ENCODE measurements at places on chromosomes 6 and 20.

GRCh38 chr6:157209865-157210530 lies 113.3 kb downstream of the TMEM242 start:
- peak; percentile 78 for ATAC-seq

GRCh38 chr20:25076201-25076600 lies 5.7 kb downstream of the VSX1 start:
- ATAC-seq = no peak

DNA sequence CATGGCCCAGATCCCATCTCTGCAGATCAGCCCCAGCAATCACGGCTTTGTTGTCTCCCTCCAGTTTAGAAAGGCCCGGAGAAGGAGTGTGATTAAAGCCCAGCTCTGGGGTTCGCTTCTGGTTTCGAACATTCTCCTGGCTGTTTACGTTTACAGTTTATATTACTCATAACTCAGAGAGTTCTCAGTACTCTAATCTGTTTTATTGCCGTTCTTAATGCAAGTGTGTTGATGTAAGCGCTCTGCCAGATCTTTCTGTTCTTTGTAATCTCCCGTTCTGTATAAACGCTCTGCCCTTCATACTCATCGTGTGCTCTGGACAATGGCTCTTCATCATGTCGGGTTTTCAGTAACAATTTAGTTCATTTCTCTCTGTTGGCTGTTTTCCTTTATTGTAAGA lies 118.0 kb upstream of the PRND start:
- no peak for ATAC-seq

DNA sequence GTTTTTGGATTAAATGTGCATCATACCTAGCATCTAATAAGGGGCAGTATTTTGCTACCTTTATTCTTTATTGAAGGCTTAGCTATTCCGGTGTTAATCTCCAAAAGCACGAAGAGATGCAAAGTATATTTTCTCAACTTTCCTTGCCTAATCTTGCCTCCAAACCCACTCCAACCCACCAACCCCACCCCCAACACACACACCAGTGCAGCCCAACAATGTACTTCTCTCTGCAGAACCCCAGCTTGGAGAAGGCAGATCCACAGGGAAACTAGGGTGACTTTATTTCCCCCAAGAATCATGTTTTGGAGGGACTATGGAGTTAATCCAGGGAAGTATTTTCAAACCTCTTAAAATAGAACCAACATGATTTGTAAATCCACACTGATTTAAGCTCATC lies 73.6 kb downstream of the ZMYND8 start:
- ATAC-seq = no peak

- no peak for ATAC-seq
Measured at GRCh38 chr20:925516-925915, 9.4 kb upstream of the ANGPT4 start.

- no peak for ATAC-seq
Measured at GRCh38 chr6:42939810-42940167, 10.5 kb downstream of the CNPY3 start.

GRCh38 chr6:138410972-138411880 lies 7.2 kb downstream of the HEBP2 start:
- ATAC-seq = peak; percentile 83

- ATAC-seq = no peak
Measured at GRCh38 chr6:135673501-135674309, 176.2 kb upstream of the AHI1 start.

GRCh38 chr20:63843778-63844177 lies 12.7 kb upstream of the ZBTB46 start:
- ATAC-seq = no peak

- no peak for ATAC-seq
Measured at GRCh38 chr6:121647905-121648304, 212.5 kb downstream of the GJA1 start.

DNA sequence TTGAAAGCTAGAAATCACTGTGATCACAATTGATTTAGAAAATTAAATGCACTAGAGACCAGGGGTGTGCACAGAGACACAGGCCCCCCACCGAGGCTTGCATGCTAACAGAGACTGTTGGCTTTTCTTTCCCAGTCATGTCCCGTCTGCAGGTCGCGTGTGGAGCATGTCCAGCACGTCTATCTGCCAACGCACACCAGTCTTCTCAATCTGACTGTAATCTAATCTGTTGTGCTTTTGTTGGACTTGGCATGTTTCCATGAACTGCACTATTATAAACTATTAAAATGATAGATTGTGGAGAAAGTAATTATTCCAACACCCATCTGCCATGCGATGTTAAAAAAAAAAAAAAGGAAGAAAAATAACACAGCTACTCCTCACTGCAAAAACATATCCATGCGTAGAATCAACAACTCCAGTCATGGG lies 17.7 kb downstream of the MYLIP start:
- no peak for ATAC-seq

DNA sequence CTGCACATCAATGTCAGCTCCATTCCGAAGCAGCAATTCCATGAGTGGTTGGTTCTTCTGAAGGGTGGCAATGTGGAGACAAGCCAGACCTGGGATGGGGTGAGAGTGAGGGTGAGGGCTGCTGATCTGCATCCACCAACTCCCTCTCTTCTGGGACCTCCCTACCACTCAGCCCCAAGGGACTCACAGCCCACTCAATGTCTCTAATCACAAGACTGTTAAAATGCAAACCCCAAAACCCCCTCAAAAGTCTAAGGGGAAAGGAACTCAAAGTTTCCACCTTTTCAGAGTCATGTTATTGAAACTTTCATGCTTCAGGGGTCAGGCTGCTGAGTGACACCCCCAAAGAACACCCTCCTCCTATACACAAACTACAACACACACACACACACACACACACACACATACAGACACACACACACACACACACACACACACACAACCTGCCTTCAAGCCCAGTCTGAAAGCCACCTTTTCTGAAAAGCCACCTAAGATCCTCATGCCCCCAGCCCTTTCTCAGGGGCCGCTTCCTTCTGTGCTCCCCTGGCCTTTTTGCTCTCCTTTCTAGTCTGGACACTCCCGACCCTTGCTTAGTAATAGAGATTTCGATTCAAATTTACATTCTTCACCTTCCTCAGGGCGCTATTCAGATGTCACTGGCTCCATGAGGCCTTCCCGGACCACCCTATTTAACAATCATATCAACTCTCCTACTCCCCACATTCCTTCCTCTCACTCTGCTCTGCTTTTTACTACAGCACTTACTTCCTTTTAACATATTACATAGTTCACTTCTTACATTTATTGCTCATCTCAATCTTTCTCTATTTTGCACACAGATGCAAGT lies 3.3 kb upstream of the SLC35B2 start:
- ATAC-seq = no peak

GRCh38 chr20:32664678-32665159 lies 9.0 kb downstream of the C20orf203 start:
- ATAC-seq = no peak

GRCh38 chr6:152248980-152249379 lies 388.2 kb downstream of the SYNE1 start:
- ATAC-seq = no peak

- no peak for ATAC-seq
Measured at GRCh38 chr20:22818636-22819035, 216.5 kb upstream of the SSTR4 start.

GRCh38 chr6:110265273-110265672 lies 85.0 kb downstream of the CDC40 start:
- no peak for ATAC-seq

- no peak for ATAC-seq
Measured at GRCh38 chr6:95410168-95410567, 167.2 kb upstream of the MANEA start.

DNA sequence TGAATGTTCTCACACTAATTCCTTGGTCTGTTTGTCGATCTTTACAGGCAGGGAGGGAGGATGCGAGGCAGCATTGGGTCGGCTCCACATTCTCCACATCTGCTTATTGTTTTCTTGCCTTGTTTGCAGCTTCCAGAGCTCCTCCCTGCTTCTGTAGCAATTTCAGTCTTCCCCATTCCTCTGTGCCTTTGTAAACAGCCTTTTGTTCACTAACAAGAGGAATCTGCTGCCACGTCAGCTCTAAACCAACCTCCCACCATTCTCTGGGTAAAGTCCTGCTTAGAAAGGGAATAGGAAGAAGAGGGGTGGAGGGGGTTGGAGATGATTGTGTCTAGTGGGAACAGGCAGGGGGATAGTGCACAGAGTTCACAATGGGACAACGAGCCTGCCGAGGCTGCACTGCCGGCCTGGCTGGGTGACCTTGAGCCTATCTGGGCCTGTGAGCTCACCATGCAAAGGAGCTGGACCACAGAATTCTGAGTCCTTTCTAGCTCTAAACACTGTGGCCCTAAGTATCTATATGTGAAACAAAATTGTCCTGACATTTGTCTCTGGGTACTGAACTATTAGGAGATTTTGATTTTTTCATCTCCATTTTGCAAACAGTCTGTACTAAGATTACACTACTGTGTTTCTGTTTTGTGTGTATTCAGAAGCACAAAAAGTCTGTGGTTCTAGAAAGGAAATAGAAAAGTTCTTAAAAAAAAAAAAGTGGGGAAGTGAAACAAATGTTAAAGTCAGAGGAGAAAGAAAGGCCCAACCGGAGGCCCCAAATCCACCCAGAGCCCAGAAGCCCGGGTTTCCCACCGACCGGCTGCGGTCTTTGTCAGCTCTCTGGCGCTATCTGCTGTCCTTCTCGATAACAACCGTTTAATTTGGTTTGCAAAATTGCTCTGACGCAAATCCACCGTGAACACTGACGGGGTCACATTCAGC lies 1.4 kb upstream of the PRND start:
- peak; percentile 82 for ATAC-seq

DNA sequence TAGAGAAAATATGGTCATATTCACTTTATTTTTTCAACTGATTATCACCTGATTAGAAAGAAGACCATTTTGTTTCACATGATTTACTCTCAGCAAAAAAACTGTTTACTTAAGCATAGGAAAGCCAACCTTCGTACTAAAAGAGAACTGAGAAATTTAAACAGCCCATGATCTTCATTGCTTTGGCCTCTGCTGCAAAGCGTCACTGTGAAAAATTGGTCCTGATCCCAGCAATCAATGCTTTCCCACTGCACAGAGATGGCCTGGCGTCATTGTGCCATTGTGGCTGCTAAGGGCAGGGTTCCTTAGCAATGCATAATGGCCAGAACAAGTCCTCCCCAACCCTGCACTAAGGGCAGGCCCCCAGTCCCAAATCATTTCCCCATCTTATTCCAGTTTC lies 19.9 kb upstream of the THEMIS start:
- no peak for ATAC-seq

GRCh38 chr20:2101057-2101864 lies at the start of gene STK35:
Gene STK35 (plus strand): TSS chr20:2101827. CDS start chr20:2101882, 55 bp downstream.
- peak; percentile 55 for ATAC-seq

- no peak for ATAC-seq
Measured at GRCh38 chr20:59949911-59950310, 8.3 kb upstream of the CDH26 start.

DNA sequence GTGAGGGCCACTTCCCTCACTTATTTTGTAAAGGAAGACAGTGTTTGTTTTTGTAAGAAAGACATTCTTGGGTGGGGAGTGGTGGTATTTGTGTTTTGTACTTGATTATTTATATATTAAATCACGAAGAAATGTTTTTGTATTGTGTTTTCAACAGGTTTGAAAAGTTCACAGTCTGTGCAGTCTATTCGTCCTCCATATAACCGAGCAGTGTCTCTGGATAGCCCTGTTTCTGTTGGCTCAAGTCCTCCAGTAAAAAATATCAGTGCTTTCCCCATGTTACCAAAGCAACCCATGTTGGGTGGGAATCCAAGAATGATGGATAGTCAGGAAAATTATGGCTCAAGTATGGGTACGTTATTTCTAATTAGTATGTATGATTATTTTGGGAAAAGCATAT lies 137.2 kb downstream of the NCOA3 start:
- ATAC-seq = no peak

- no peak for ATAC-seq
Measured at GRCh38 chr6:152981219-152981618, 1.6 kb downstream of the FBXO5 start.

DNA sequence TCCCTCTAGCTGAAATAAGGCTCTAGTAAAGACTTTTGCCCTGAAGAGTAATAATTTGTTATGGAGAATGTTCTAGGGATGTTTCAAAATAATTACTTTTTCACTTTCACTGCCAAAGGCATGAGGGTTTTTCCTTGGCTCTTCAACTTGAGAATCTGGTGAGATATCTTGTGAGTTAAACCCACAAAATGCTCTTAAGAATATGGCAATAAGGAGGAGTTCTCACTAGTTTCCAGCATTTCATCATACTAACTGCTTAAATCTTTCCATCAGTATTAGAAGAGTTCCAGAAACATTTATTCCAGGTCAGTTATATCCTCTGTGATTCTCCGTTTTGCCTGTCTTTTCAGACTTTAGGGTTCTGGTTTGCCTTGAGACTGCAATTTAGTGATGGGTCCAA lies 785.6 kb upstream of the GJE1 start:
- no peak for ATAC-seq

DNA sequence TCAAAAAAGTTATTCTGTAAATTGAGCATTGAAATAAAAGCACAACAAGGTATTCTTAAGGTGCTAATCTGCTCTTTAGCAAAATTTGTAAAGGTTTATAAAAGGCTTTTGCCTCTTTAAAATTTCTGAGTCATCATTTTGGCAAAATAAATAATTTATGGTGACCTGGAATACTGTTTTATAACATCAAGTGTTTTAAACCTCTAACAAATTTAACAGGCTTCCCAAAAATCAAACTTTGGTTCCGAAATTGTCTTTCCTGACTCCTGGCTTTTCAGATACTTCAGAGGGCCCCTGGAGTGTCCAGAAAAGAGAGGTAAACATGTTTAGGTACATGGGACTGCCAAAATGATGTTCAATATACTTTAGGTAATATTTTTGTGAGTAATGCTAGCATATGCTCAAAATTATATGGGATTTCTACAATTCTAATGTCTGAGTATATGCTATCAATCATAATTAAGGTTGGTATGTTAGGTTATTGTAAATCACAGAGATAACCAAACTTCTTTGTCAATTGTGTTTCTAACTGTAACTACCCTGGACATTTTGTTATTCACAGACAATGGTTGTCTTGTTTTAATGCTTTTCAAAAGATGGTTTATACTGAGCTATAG lies 160.3 kb upstream of the OLIG3 start:
- no peak for ATAC-seq

GRCh38 chr6:32149932-32150870 lies 1.5 kb downstream of the PRRT1 start:
- no peak for ATAC-seq

- ATAC-seq = no peak
Measured at GRCh38 chr6:7978736-7979135, 68.1 kb upstream of the TXNDC5 start.

GRCh38 chr6:113921299-113921904 lies 49.5 kb downstream of the HDAC2 start:
- ATAC-seq = no peak

DNA sequence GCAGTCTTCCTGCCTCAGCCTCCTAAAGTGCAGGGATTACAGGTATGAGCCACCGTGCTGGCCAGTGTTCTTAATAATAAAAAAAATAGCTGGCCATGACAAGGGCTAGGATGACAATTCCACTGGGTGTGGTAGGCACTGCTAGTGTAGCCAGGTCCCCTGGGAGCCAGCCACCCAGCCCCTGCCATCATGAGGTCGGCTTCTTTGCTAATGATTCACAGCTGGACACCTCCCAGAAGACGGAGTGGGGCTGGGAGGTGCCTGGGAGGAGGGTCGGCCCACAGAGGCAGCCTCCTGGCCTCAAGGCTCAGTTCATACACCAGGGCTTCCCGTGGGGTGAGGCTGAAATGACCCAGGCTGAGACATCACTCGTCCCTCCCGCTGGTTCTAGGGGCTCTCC lies 230.4 kb downstream of the TAF4 start:
- ATAC-seq = no peak
